ENCODE measurements at places on chromosomes 2 and 18.

GRCh38 chr2:62432407-62432806, 73.6 kb downstream of the TMEM17 start:
- no peak for DNase-seq

DNA sequence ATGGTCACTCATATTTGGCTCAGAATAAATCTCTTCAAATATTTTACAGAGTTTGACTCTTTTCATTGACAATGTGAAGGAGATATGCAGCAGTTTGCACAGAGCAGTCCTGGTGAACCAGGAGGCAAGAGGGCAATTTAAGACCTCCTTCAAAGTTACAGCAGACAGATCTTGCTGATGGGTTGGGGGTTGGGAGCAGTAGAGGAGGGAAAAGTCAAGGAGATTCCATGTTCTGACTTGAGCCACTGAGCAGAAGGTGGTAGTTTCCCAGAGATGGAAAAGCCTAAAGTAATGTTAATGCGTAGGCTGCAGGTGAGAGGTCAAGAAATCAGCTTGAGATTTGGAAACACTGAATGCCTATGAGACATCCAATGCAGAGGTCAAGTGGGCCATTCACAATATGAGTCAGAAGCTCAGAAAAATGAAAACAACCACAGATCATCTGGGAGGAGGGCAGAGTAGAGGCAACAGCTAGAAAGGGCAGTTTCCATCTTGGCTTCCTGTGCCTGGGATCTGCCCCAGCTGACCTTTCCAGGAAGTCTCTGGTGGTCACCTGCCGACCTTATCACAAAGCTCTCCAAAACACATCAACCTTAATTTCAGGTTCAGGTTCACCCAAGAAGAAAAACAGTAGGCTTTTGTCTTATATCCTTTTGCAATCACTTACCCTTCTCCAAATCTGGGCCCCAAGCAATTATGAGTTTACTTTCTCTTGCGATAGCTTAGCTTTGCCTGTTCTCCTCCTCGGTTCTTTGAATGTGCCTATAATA, 197.5 kb upstream of the ARL4C start:
- DNase-seq, result no peak

DNA sequence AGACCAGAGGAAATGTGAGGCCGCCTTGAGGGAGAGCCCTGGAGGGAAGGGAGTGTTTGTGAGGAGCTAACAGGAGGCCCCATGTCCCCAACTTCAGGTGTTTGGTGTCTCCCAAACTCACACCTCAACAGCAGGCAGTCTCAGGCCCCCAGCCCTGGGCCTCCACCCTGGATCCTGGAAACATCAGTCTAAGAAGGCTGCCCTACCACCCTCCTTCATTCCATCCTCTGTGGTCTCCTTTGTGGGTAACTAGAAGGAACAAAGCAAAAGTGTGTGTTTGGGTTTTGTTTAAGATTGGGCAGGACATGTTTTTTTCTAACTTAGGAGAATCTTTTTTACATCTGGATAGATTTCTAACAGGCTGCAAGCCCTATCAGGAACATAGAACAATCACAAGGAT, 404.3 kb downstream of the BCL11A start:
- DNase-seq, result no peak

GRCh38 chr18:79169958-79170555, 100.9 kb downstream of the ATP9B start:
- DNase-seq, result no peak

DNA sequence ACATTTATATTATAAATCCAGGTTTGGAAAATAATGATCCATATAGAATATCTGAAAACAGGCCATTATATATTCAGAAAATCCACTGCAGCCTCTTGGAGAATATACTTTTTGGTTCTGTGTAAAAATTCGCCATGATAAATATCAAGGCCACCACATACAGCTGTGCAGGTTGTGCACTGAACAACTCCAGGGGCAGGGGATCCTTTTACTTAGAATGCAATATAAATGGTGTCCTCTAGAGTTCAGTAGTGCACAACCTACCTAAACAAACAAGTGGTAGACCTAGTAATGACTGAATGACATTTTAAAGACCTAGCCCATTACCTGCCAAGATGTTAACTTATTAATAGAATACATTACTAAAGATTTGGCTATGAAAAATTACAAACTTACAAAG, 22.4 kb downstream of the MOGAT1 start:
- no peak for DNase-seq

DNA sequence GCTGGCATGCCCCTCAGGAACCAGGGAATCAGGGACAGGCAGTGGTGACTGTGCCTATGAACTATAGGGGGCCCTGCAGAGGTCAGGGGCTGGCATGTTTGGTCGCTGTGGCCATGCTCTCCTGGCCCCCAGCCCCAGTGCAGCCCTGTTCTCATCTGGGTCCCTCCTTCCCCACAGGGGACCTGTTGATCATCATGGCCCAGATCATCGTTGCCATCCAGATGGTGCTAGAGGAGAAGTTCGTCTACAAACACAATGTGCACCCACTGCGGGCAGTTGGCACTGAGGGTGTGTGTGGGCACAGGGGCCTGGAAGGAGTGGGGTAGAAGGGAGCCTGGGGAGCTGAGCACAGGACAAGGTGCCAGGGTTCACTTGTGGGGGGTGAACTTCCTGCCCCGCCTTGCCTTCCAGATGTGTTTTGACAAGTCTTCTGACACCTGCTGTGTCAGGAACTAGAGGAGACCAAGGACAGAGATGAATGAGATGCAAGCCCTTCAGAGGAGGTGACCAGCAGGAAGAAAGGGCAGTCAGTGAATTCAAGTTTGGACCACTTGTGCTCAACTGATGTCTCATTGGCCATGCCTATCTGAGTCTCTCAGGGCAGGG, 9.6 kb upstream of the CENPA start:
- DNase-seq, result no peak

GRCh38 chr2:101089419-101089818, 61.8 kb downstream of the TBC1D8 start:
- no peak for DNase-seq

DNA sequence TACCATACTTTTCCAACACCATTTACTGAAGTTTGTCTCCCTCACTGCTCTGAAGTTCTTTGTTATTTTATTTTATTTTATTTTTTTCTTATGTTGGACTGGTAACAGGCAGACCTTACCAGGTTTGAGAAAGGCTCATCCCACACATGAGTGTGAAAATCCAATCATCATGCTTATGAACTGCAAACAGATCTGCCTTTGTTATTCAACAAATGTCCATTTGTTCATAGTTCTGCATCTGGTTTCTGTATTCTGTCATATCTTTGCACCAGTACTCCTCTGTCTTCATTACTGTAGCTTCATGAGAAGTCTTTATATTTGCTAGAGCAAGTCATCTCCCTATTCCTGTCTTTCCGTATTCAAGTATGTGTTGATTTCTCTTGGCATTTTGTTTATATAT, 5.3 kb downstream of the RNU2-63P start:
- no peak for DNase-seq

Measured in cerebellar nuclear complex (tissue), 1 donor.